ENCODE measurements at places on chromosomes 1 and 21. TPM values are rescaled to one million over a fixed set of nuclear protein-coding genes. Genes with fewer than 3 reads are reported as not detected.

RNF223 gene
- 12.6 TPM for total RNA-seq

FMN2 gene
- total RNA-seq: not detected

POLR3C gene
- total RNA-seq: 21.3 TPM

GGPS1 gene
- 6.0 TPM for total RNA-seq

EXTL1 gene
- total RNA-seq: not detected

TNFSF18 gene
- total RNA-seq: 2.1 TPM

PRR9 gene
- not detected for total RNA-seq

GJB3 gene
- total RNA-seq: 84.7 TPM

TNNI3K gene
- not detected for total RNA-seq

FAM177B gene
- not detected for total RNA-seq

TRIM45 gene
- 0.38 TPM for total RNA-seq

LYPD8 gene
- total RNA-seq: not detected

GRCh38 chr1:231500666-231501065 is 27.8 kb upstream of the TSNAX start:
- H3K27ac ChIP-seq: no peak overlapping the region
- H3K36me3 ChIP-seq: no peaks in the 10 kb centered on the region
- no peak for DNase-seq
- H3K27me3 ChIP-seq: no peaks in the 10 kb centered on the region
- no peak overlapping the region for H3K4me3 ChIP-seq
- no peaks in the 10 kb centered on the region for H3K4me1 ChIP-seq

GRCh38 chr1:22906968-22907367 is 65.7 kb downstream of the LACTBL1 start:
- DNase-seq: no peak
- H3K27me3 ChIP-seq: no peaks in the 10 kb centered on the region
- H3K36me3 ChIP-seq: no peaks in the 10 kb centered on the region
- no peak overlapping the region for H3K27ac ChIP-seq
- no peaks in the 10 kb centered on the region for H3K4me1 ChIP-seq

GRCh38 chr1:63466181-63466580 is 56.8 kb downstream of the ITGB3BP start:
- no peaks in the 10 kb centered on the region for H3K4me1 ChIP-seq
- no peaks in the 10 kb centered on the region for H3K27me3 ChIP-seq
- no peak for DNase-seq
- no peaks in the 10 kb centered on the region for H3K36me3 ChIP-seq
- H3K27ac ChIP-seq: no peak overlapping the region

DNA sequence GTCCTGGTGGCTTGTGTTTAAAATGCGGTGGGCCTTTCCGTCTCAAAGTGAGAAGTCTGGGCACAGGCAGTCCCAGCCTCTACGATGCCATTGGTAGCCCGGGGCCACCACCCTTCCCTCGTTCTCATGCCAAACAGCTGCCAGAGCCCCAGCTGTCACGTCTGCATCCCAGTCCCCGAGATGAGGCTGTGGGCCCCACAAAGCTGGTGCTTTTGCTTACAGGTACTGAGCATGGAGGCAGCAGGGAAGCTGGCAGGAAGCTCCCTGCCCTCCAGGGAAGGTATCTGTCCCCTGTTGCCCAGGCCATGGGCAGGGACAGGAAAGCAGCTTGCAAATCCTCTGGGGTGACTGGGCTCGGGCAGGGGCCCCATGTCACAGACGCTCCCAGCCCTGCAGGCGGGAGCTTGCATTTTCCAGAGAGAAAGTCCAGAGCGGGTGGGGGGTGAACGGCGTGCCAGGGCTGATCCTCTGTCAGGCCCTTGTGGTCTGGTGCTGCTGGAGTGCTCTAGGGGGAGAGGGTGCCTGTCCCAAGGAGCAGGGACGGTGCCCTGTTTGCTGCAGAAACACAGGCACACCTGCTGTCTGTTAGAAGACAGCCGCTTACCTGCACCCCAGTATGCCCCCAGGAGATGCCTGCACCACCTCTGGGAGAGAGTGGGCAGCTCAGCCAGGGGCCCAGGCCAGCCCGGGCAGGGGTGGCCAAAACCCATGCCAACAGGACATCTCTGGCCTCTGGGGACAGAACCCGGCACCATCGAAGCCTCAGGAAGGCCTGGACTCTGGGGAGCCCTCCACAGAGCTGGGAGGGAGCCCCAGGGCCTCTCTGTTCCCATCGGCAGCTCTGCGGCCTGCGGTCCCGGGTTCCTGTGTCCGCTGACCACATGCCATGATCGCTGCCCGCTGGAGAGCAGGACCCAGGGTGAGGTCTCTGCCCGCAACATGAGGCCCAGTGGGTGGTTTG is 45.9 kb downstream of the SLX9 start:
- H3K27ac ChIP-seq: no peak overlapping the region
- H3K4me1 ChIP-seq: peaks cover 6% of the 10 kb centered on the region
- no peak overlapping the region for H3K4me3 ChIP-seq
- H3K36me3 ChIP-seq: no peaks in the 10 kb centered on the region
- H3K27me3 ChIP-seq: no peaks in the 10 kb centered on the region
- DNase-seq: no peak

DNA sequence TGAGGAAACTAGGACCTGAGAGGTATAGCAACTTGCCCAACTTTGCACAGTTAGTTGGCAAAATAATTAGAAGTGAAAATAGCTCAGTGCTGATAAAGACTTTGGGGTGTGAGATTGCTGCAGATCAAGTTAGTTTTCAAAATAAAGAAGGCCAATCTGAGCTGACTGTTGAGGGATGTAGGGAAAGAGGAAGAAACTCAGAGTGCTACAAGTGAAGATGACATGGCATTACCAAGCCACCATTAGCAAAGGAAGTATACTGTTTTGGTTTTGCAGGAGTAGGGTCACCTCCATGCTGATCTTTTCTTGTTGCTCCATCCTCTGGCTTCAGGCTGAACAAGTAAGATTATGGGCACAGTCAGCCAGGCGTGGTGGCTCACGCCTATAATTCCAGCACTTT is 78.7 kb upstream of the ADAM30 start:
- no peaks in the 10 kb centered on the region for H3K27me3 ChIP-seq
- peaks cover 25% of the 10 kb centered on the region for H3K36me3 ChIP-seq
- H3K27ac ChIP-seq: no peak overlapping the region
- no peak for DNase-seq

DNA sequence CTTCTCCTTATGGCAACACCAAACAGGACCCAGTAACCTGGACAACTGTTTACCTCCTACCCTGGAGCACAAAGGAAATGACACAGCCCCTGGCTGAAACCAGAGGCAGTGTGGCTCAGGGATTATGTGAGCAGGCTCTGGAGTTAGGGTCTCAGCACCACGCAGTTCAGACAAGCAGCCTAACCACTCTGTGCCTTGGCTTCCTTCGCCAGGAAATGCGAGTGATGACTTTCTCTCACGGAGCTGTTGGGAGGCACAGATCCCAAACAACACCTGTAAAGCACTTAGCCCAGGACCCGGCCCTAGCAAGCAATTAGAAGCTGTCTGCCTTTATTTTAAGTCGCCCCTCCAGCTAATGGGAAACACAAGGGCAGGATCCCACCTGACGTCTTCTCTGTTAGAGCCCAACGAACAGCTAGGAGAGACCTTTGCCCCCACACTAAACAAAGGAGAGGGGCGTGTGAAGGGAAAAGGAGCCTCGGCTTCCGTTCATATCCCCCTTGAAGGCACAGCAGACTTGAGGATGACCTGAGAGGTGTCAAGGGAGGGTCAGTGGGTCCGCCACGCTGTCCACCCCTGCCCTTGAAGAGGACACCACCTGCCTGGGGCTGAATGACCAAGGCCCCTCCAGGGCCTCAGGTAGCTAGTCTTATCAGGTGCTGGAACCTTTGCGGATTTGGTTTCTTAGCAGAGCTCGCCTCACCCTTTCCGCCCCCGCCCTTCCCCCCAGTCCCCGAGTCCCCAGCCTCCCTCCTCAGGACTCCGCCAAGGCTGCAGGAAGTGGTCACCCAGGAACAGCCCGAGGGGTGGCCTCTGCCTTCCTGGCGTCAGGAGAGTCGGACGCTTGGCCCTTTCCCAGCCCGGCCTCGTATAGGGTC is 860 bp downstream of the TMEM63A start:
- H3K4me1 ChIP-seq: peaks cover 45% of the 10 kb centered on the region
- no peak for DNase-seq
- H3K27me3 ChIP-seq: no peaks in the 10 kb centered on the region
- no peaks in the 10 kb centered on the region for H3K36me3 ChIP-seq
- H3K27ac ChIP-seq: peak overlapping the region; percentile 91

GRCh38 chr1:76939050-76939816 is 72.0 kb downstream of the ST6GALNAC5 start:
- DNase-seq: no peak
- H3K27me3 ChIP-seq: no peaks in the 10 kb centered on the region
- no peak overlapping the region for H3K27ac ChIP-seq
- no peaks in the 10 kb centered on the region for H3K4me1 ChIP-seq
- no peaks in the 10 kb centered on the region for H3K36me3 ChIP-seq
- no peak overlapping the region for H3K4me3 ChIP-seq

DNA sequence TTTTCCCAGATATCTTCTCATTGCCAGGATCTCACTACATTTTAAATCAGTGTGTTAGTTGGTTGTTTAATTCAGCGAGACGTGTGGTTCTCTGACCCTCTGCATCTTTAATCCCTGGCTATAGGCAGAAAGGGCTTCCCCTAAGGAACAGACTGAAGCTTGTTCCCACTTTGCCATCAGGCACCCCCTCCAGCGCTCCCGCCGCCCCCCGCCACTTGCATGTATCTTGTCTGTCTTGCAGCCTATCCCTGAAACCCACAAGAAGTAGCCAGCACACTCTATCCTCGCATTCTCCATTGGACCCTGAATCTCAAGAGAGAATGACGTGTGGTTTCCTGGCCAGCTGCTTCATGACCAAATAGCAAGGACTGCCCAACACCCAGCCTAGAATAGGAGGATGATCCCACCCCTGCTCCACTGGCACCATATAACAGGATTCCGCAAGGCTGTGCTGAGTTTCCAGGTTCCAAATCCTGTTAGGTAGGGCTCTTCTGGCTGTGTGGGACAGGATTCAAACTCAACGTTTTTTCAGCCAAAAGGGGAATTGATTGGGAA is 7.8 kb downstream of the CLDN19 start:
- peaks cover 19% of the 10 kb centered on the region for H3K4me1 ChIP-seq
- no peak for DNase-seq
- H3K27ac ChIP-seq: no peak overlapping the region
- no peaks in the 10 kb centered on the region for H3K27me3 ChIP-seq
- H3K36me3 ChIP-seq: no peaks in the 10 kb centered on the region

- no peak for DNase-seq
- peak overlapping the region; percentile 92 for H3K27ac ChIP-seq
- peaks cover 43% of the 10 kb centered on the region for H3K4me1 ChIP-seq
Measured at GRCh38 chr1:27152829-27153548, 1.9 kb downstream of the SLC9A1 start.

DNA sequence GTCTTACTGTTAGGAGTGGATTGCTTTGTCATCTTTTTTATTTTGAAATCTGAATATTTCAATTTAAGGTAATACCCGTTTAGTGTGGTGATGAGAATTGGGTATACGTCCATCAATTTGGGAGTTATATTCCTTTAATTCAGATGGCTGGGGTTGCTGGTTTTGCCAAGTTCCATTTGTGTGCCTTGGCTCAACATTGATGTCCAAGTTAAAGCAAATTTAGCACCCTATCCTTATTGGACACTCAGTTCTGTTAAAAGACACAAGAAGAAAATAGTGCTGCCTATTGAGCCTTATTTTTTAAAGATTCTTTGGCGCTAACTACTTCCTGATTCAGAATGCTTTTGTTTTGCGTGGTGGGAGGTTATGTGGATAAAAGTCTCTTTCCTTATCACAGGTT is 40.6 kb downstream of the CAMTA1 start:
- no peaks in the 10 kb centered on the region for H3K4me1 ChIP-seq
- H3K27ac ChIP-seq: no peak overlapping the region
- H3K27me3 ChIP-seq: no peaks in the 10 kb centered on the region
- no peak overlapping the region for H3K4me3 ChIP-seq

GRCh38 chr1:48548985-48549384 is 77.0 kb upstream of the SPATA6 start:
- no peaks in the 10 kb centered on the region for H3K36me3 ChIP-seq
- H3K27ac ChIP-seq: no peak overlapping the region
- DNase-seq: no peak
- H3K4me3 ChIP-seq: no peak overlapping the region
- H3K27me3 ChIP-seq: no peaks in the 10 kb centered on the region

- H3K36me3 ChIP-seq: no peaks in the 10 kb centered on the region
- DNase-seq: no peak
- H3K4me1 ChIP-seq: no peaks in the 10 kb centered on the region
- no peak overlapping the region for H3K27ac ChIP-seq
Measured at GRCh38 chr21:39156024-39156423, 27.2 kb downstream of the PSMG1 start.

- H3K27me3 ChIP-seq: no peaks in the 10 kb centered on the region
- H3K36me3 ChIP-seq: no peaks in the 10 kb centered on the region
- no peak for DNase-seq
- H3K27ac ChIP-seq: no peak overlapping the region
Measured at GRCh38 chr1:115594600-115594999, 47.2 kb upstream of the VANGL1 start.

DNA sequence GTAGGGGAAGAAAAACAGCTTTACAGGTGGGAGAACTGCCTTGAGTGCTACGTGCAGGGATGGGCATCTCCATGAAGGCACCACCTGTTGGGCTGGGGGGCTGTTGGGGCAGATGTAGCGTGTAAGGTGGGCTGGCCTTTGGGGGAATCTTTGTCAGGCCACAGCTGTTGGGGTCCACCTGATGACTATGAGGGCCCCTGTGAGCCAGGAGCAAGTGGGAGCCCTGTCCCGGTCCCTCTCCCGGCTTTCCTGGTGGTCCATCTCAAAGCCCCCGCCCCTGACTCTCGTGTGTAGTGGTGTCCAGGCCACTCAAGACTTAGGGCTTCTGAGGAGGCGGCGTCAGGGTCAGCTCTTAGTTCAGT is 13.5 kb downstream of the SLC37A1 start:
- peak overlapping the region; percentile 62 for H3K27ac ChIP-seq
- H3K4me1 ChIP-seq: no peaks in the 10 kb centered on the region
- no peak overlapping the region for H3K4me3 ChIP-seq
- H3K27me3 ChIP-seq: no peaks in the 10 kb centered on the region
- H3K36me3 ChIP-seq: peaks cover 44% of the 10 kb centered on the region
- DNase-seq: no peak

- peaks cover 12% of the 10 kb centered on the region for H3K36me3 ChIP-seq
- peak overlapping the region; percentile 91 for H3K27ac ChIP-seq
- H3K27me3 ChIP-seq: no peaks in the 10 kb centered on the region
- peak overlapping the region; percentile 92 for H3K4me3 ChIP-seq
Measured at GRCh38 chr1:227734546-227734855, 601 bp downstream of the JMJD4 start.

GRCh38 chr1:234454926-234455325 is 24.1 kb downstream of the TARBP1 start:
- no peak for DNase-seq
- H3K4me3 ChIP-seq: no peak overlapping the region
- no peaks in the 10 kb centered on the region for H3K27me3 ChIP-seq
- no peaks in the 10 kb centered on the region for H3K4me1 ChIP-seq
- no peaks in the 10 kb centered on the region for H3K36me3 ChIP-seq
- H3K27ac ChIP-seq: no peak overlapping the region

GRCh38 chr21:34148419-34148804 is 75.0 kb downstream of the MRPS6 start:
- no peak for DNase-seq
- H3K36me3 ChIP-seq: peaks cover 21% of the 10 kb centered on the region
- no peaks in the 10 kb centered on the region for H3K4me1 ChIP-seq
- no peaks in the 10 kb centered on the region for H3K27me3 ChIP-seq

- H3K27ac ChIP-seq: no peak overlapping the region
- H3K27me3 ChIP-seq: no peaks in the 10 kb centered on the region
- peak overlapping the region; percentile 81 for H3K4me3 ChIP-seq
- H3K4me1 ChIP-seq: peaks cover 16% of the 10 kb centered on the region
- no peak for DNase-seq
Measured at GRCh38 chr1:52032124-52032784, 1.4 kb downstream of the KTI12 start.

GRCh38 chr1:29849038-29849750 is 612.9 kb downstream of the PTPRU start:
- H3K27me3 ChIP-seq: no peaks in the 10 kb centered on the region
- H3K4me3 ChIP-seq: no peak overlapping the region
- no peak for DNase-seq
- H3K27ac ChIP-seq: no peak overlapping the region
